ENCODE measurements at places on chromosomes 16 and 17.

DNA sequence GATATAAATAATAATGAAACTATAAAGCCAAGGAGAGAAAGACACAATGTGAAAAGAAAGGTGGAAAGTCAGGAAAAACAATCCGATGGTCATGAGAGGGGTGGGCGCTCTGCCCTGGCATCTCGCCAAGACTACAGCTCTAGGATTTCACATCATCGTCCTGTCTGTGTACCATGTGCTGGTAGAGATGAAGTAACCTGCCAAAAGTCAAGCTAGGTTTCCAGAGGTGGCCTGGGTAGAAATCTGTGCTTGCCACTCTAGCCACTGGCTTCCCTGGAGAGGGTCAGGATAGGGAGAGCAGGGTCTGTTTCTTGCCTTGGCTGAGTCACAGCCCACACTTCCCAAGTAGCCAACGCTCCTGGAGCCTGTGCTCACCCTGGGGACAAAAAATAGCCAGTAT is 31.0 kb upstream of the TRAP1 start:
- DNase-seq = no peak

GRCh38 chr17:32795339-32795979 is 81.5 kb downstream of the MYO1D start:
- DNase-seq = no peak

GRCh38 chr17:67635681-67636080 is 82.1 kb upstream of the NOL11 start:
- no peak for DNase-seq

GRCh38 chr17:80742581-80743180 is 198.0 kb downstream of the RPTOR start:
- no peak for DNase-seq

GRCh38 chr16:88744577-88745521 is 38.5 kb downstream of the CTU2 start:
- DNase-seq = no peak

DNA sequence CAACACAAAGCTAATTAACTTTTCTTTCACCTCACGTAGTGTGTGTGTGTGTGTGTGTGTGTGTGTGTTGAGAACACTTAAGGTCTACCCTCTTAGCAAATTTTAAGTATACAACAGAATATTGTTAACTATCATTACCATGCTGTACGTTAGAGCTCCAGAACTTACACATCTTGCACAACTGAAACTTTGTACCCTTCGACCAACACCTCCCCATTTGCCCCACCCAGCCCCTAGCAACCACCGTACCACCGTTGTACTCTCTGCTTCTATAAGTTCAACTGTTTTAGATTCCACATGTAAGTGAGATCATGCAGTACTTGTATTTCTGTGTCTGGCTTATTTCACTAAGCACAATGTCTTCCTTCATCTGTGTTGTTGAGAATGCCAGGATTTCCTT is 28.1 kb upstream of the MLYCD start:
- DNase-seq = no peak

GRCh38 chr16:2963723-2964474 is at the start of gene KREMEN2:
Gene KREMEN2 (plus strand): TSS chr16:2964275. CDS start chr16:2964521, 246 bp downstream.
- no peak for DNase-seq

DNA sequence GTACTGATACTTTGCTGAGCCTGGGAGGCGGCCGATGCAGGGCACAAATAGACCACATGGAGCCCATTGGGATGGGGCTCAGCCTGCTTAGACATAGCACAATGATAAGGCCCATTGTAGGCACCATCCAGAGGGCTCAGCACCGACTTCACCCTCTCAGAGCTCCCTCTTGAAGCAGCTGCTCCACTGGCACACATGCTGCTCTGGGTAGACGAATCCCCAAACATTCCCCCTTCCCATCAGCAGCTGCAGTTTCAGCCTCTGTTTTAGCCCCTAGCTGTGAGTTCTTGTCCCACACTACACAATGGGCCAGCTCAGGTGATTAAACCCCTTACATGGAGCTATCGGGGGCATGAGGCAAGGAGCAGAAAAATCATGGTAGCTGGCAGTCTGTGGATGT is 174.1 kb downstream of the RGS9 start:
- no peak for DNase-seq

GRCh38 chr17:71801301-71801700 is 319.5 kb upstream of the SOX9 start:
- peak; percentile 39 for DNase-seq

- DNase-seq = no peak
Observed at GRCh38 chr16:1485847-1486496, 2.8 kb downstream of the PTX4 start.

- DNase-seq = no peak
Observed at GRCh38 chr16:9885467-9885866, 296.8 kb downstream of the GRIN2A start.

GRCh38 chr16:20803192-20803560 is 3.1 kb downstream of the ERI2 start:
- no peak for DNase-seq

- DNase-seq = no peak
Observed at GRCh38 chr17:18327093-18327492, 12.0 kb downstream of the SMCR8 start.

- DNase-seq = no peak
Observed at GRCh38 chr17:78488867-78489634, 88.1 kb downstream of the DNAH17 start.

- DNase-seq = no peak
Observed at GRCh38 chr16:14095883-14096551, 24.9 kb downstream of the MRTFB start.

- DNase-seq = no peak
Observed at GRCh38 chr16:68363658-68364521, 53.1 kb downstream of the PRMT7 start.

DNA sequence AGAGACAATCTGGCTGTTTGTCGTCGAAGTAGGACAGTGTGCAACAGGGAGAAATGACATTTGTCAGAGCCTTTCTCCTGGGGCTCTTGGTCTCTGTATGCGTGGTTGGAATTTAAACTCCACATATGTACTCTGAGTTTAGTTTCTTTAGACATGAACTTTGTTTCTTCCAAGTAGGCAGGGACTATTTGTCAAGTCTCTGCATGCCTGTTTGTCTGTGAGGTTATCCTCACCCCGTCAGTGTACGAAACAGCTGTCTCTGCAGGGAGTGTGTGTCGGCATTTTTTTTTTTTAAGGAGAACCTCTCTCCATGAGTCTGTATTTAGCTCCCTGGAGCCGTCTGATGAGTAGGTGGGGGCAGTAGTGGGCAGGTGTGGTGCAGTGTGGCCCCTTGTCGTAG is 29.7 kb downstream of the NDEL1 start:
- DNase-seq = no peak

DNA sequence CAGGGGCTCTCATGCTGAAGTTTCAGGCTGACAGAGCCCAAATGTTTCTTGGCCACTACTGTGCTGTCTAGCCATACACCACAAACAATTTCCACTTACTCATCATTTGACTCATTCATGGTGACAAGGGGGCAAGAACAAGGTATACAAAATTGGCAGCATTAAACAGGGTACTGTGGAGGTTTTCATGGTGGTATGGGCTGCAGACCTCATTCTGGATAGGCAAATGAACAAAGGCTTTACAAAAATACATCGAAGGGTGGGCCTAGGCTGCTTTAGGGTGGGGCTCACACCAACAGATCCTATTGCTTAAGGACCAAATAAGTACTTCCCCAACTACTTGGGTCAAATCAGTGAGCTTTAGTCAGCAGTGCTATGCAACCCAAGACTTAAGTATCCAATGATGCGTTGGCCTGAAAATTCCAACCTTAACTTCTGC is 53.0 kb downstream of the N4BP1 start:
- peak; percentile 58 for DNase-seq

- no peak for DNase-seq
Observed at GRCh38 chr17:17994271-17995069, 21.8 kb downstream of the DRC3 start.

- no peak for DNase-seq
Observed at GRCh38 chr17:65219124-65219523, 82.0 kb downstream of the RGS9 start.

GRCh38 chr16:9787717-9788116 is 394.5 kb downstream of the GRIN2A start:
- DNase-seq = no peak

DNA sequence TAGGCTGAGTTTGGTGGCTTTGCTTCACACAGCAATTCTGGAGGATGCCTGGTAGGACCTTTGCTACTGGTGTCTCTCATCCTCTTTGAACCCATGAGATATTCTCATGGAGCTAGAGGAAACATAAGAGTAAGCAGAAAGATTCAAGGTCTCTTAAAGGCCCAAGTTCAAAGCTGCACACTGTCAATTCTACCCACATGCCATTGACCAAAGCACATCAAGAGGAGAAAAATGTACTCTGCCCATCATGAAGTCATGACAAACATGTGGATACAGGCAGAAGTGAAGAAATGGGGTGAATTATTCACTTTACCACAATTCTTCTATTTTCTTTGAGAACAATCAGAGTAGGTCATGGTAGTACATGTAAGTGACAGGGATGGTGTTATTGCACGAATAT is 13.1 kb downstream of the SKA2 start:
- no peak for DNase-seq

DNA sequence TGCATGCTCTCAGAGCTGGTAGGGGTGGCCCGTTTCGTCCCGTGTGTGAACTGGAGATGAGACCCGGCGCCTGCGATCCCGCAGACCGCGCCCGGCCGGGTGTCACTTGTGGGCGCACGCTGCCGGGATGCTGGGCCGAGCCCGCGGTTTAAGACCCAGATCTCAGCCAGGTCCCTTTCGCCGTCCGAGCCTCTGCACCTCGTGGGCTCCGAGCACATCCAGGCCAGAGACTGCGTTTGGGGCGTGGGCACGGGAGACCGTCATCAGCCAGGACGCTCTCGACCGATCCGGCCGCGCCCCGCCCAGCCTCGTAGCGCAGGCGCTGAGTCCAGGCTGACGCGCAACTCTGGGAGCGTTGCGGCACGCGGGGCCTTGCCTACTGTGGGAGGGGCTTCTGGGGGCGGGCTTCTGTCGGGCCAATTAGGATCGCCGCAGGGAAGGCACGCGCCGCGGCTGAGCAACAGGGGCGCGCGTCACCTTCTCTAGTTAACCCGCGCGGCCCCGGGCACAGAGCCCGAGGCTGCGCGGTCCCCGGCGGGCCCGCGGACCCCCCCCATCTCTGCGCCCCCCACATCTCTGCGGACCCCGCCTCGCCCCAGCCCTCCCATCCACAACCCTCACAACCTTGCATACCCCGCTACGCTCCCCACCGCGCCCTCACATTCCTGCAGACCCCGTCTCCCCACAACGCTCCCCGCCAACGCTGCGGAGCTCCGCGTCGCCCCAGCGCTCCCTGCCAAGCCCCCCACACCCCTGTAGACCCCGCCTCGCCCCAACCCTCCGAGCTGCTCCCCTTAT is 687 bp upstream of the CEMP1 start:
- DNase-seq = peak; percentile 89

- DNase-seq = no peak
Observed at GRCh38 chr17:74356646-74357465, 4.8 kb downstream of the BTBD17 start.

DNA sequence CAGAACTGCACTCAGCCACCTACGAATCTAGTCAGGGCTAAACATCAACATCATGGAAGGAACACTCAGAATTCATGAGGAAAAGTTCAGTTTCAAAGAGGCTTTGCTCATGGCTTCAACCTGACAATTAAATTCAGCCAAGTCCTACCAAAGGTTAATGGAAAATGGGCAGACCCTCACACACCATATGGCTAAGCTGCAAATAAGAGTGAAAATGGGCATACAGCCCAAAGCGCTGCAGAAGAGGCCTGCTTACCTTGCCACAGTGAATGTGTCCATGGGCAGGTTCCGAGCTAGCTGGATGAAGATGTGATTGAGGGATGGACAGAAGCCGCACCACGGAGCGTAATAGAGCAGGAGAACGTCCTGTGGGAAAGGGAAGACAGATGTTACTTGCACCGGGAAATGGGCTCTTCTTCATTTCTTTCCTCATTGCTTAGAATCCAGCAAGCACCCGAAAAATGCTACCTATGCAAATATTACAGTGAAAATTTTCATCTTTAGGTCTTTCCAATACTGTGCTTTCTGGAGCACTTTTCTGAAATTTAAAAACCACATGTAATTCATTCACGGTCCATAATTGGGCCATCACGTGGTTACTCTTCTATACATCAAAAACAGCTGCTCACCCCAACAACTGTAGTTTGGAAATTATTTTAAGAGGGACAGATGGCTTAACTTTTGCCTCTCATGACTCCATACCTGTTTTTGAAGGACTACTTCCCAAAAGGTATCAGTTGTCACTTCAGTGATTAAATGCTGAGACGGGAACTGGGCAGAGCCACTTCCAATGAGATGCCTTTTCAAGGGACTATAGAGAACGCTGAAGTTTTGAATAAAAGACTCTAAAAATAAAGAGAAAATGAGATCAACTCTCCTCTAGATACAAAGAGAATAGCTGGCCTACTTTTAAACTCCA is 19.6 kb downstream of the SNN start:
- no peak for DNase-seq

GRCh38 chr16:57914244-57915173 is 56.4 kb downstream of the CNGB1 start:
- DNase-seq = no peak

DNA sequence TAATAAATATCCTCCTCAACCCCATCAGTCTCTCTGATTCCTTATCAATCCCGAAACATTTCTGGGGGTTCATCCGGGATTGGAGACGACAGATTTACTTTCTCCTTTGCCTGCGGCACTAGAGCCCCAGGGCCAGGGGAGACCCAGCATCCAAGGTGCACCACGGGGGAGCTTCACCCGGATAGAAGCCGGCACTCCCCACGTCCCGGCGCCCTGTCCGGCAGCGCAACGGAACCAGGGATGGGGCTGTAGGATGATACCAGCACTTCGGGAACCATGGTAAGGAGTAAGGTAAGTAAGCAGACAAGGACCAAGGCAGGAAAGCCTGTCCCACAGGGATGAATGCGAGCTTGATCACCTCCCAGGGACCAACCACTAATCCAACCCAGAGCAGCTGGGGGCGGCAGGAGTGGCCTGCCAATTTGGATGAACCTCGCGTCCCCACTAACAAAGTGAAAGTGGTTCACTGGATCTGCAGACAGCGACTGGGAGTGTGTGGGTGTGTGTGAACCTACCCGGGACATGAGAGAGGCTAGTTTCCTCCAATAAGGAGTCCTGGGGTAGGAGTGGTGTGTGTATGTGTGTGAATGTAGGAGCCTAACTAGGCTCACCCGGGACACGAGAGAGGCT is 11.9 kb downstream of the POLR3K start:
- no peak for DNase-seq

DNA sequence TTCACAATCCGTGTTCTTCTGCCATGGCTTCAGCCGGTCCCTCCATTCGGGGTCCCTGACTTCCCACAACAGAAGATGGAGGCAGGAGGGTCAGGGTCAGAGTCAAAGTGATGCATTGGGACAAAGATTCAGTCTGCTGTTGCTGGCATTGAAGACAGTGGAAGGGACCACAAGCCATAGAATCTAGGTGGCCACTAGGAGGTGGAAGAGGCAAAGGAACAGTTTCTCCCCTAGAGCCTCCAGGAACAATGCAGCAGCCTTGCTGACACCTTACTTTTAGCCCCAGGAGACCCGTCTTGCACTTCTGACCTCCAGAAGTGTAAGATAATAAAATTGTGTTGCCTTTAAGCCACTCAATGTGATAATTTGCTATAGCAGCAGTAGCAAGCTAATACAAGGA is 55.9 kb downstream of the MFSD11 start:
- DNase-seq = no peak

Measured in skeletal muscle cell (primary cell).